KBM-7 (cell line): ENCODE measurements at places on chromosomes 5 and 9.
A peak's percentile ranks its signal among the peaks of the same experiment; 100 is the strongest.

DNA sequence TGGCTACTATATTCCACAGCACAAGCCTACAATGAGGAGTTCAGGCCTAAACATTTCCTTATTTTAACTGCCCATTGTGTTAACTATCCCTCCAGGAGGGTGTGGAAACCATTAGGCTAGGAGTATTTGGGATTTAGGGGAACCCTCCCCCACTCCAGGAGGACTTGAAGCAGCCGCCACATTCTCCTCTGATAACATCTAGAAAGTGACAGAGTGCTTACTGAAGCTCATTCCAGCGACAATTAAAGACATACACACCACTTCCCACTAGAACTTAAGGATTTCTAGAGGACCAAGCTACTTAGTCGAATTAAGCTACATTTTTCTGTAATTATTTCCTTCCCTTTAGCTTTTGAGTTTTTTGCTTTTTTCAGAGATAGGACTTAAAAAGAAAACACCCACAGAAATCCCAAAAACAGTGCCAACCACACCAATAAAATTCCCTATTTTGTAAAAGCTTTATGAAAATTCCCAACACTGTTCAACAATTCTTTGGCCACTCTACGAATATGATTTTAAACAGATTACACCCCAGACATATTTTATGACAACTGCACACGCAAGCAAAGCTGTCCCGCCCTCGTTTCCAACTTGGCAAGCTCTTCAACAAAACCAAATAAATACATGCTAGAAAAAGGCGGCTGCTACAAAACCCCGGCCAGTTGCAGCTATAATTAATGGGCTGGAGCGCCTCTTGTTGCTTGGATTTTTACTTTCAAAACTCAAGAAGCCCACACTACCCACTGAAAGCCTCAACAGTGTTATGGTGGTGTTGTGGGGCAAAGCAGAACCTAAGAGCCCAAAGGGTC lies 4.5 kb downstream of the ROR2 start:
- DNase-seq, result no peak

GRCh38 chr9:97547098-97547829 lies 45.8 kb downstream of the TMOD1 start:
- DNase-seq, result no peak

- no peak for DNase-seq
Observed at GRCh38 chr5:33834334-33834733, 57.5 kb downstream of the ADAMTS12 start.

GRCh38 chr9:27352457-27353165 lies 55.7 kb upstream of the EQTN start:
- DNase-seq, result peak; percentile 59

DNA sequence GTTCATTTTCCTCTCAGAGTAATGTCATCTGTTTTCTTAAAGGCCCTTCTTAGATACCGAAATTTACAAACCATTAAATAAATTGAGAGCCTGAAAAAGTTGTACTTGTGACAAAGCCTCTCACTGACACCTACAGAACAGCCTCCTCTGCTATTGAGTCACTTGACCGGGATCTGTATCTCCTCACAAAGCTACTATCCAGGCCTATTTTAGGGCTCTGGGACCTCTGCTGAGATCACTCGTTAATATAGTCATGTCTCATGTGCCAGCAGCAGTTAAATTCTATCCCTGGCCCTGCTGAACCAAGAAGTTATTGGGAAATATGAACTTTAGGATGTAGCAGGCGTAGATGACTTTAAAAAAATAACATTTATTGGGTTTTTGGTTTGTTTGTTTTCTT lies 31.1 kb downstream of the FBXO38 start:
- DNase-seq, result no peak

DNA sequence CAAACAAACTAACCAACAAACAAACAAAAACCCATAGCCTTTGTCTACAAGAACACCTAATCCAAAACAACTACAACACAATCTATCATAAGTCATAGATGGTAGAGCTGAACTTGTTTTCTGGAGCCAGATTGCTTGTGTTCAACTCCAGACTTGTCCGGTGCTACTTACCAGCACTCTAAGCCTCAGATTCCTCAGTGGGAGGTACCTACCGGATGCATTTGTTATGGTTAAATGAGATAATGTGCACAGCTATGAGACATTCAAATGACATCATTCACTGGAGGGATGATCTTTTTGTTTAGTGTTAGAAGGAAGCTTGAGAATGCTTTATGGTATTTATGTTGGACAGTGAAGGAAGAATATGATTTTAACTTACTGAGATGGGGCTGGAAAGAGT lies 592.9 kb upstream of the C9orf72 start:
- DNase-seq, result no peak

GRCh38 chr9:134389642-134390041 lies 63.4 kb downstream of the RXRA start:
- DNase-seq, result no peak

DNA sequence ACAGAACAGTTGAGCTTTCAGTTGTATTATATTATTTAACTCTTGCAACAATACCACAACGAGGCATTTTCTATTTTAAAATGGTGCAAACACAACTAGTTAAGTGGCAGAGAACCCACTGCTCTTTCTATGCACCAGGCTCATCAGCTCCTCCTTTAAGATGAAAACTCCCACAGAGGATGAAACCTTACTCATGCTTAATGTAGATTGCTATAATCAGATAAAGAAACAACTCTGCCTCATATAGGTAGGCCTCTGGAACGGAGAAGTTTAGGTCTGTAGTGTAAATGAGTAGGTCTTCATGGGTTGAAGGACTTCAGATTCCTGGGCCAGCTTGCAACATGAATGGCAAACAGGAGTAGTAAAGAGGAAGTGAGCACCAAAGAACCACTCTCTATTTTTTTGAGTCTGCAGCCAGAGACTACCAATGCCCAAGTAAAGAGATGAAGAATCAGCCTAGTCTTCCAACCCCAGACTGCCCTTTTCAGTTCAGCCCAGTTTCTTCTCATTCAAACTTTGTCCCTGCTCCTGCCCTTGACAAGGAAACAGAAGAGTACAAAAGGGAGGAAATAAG lies 33.9 kb downstream of the HACD4 start:
- peak; percentile 48 for DNase-seq

DNA sequence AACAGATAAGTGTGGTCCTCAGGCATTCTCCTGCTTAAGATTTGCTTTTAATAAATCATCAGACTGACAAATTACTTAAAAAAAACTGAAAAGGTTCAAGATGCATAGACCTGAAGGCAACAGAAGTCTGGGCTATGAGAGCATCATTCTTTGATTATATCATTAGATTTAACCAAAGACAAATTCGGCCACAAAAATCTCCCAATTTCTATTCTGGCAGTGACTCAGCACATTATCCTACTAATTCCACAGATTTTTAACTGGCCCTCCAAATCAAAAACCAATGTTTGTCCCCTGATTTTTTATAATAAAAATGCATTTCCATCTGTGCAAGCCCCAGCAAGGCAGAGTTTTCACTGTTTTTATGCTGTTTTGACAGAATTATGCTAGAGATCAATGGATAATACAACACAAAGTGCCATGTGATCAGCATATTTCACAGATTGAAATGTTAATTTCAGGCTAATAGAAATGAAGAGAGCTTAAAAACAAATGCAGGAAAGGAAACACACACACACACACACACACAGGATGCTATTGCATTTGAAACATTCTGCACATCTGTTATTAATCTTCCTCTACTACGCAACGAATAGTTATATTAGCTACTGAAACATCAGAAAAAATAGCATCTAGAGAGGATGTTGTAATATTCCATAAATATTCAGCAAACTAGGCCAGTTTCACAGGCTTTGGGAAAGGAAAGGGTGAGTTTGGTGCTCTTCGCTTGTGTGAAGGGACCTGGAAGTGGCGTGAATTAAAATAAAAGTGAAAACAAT lies 177.6 kb upstream of the ST8SIA4 start:
- no peak for DNase-seq

- DNase-seq, result peak; percentile 50
Observed at GRCh38 chr9:130756455-130757152, 63.0 kb downstream of the EXOSC2 start.

DNA sequence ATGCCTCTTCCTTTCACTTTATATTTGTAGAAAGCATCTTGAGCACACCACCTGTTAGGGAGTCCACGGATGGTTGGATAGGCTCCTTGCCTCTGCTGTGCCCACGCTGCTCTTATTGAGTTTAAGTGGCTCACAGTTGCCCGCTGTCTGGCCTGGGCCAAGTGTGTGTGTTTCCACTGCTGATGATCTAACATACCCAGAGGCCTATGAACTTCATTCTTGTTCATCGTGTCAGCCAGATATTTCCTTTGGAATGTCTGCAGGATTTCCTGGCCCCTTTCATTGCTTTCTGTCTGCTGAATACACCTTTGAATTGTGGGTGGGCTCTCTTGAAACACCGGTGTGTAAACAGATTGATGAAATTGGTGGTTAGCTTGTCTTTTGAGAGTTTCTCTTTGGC lies 46.6 kb downstream of the MVB12B start:
- no peak for DNase-seq

GRCh38 chr9:131092548-131093440 lies 3.5 kb upstream of the AIF1L start:
- no peak for DNase-seq

GRCh38 chr9:9045072-9045471 lies 1245.5 kb upstream of the DMAC1 start:
- no peak for DNase-seq

DNA sequence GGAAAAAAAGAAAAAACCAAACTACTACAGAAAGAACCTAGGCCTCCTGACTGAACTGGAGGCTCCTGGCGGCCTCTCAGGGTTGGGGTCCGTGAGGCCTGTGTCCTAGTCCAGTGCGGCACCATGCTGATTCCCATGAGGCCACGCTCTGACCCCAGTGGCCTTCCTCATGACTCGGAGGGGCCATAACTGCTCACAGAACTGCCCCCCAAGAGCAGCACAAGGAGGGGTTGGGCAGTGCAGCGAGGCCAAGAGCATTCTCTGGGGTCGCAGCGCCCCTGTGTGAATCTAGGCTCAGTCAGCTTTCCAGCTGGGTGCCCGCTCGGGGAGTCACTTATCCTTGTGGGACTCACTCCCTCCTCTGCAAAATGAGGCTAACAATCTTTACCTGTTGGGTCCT lies 79.3 kb upstream of the FBXW11 start:
- DNase-seq, result no peak

DNA sequence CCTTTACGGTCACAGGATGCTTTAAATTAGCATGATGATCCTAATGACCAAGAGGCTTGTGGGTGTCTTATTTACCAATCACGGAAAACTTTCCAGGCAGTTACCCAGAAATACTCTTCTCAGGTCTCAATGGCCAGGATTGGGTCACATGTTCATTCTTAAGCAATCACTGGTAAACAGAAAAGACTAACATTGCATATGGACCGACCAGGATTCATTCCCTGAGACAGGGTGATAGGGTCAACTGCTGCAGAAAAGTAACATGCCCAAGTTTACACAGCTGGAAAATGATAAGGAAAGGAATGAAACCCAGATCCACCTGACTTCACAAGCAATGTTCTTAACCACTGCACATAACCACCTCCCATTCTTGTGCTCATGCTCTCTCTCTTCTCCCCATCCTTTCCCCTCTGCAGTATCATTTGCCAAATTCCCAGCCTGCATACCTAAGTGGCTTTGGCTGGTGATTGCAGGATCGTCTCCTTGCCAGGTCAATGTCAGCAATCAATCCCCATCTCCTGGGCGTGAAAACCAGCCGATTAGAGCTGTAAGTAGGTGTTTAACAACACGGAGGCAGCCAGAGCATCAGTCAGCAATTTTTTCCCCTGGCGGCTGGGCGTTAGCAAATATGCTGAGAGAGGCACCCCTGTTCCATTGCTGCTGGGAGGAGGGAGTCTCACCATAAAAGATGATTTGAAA lies 219.4 kb downstream of the NMUR2 start:
- DNase-seq, result no peak

DNA sequence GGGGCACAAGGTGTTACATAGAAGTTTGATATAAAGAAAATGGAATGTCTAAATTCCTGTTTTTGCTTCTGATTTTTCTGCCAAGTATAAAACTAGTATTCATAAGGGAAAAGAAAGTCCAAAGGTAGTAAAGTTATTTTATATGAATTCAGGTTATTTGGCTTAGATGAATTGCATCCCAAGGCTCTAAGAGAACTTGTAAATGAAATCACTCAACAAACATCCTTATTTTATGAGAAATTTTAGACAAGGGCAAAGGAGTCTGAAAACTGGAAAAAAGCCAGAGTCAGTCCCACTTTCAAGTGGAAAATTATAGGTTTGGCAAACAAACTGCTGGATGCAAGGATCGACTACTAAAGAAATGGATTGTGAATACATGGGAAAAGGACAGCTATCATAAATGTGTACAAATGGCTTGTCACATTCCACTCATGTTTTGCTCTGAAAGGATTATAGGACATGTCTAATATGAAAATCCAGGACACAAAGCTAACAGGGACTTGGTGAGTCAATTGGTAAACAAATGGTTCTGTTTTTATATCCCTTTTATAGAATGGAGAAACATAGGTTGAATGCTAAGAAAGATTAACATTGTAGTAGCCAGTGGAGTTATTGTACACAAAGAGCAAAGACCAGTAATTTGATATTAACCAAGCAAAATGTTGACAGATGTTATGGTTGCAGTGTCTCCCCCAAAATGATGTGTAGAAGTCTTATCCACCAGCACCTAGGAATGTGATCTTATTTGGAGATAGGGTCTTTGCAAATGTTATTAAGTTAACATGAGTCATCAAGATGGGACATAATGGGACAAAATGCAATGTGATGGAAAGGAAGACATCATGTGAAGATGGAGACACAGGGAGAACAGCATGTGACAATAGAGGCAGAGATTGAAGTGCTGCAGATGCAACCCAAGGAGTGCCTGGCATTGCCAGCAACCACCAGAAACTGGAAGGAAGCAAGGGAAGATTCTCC lies 495.7 kb downstream of the TLE1 start:
- no peak for DNase-seq

DNA sequence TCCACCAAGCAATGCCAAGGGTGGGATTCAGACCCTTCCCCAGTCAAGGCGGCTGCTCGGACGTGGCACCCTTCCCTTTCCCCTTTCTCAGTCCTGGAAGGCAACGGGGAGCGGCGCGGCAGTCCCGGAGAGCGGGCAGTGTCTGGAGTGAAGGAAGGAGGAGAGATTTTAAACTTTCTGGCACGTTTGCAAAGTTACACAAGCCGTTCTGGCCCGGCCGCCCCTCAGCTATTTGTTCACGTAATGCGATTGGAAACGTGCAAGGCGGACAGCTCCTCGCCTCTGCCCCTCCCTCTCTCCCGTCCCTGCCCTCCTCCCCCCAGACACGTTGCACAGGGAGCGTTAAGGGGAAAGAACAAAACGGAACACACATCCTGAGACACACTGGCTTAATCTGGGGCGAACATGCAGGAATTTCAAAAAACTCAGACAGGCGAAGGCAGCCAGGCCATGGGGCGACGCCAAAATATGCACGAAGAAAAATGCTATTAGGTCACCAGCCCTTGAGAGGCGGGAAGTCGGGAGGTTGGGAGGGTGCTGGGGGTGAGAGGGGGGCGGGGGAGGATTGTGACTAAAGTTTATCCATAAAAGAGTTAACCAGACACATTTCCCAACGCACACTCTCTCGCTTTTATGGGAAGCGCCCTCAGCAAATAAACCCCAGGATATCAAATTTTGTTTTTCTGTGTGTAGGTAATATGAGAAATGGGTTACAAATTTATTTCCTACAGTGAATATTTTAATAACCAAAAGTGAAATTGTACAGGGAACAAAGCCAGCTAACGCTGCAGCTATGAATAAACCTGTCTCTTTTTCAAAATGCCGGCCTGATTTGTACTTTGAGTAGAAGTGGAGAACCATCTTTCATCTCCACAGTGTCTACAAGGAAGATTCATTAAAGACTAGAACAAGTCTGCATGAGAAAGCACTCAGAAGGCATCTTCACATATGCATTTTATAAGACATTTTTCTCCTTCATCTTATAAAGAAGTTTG lies at the start of gene LOX:
LOX (minus strand) TSS at position 144 of the 995 bp plus-strand sequence. CDS start 274 bp downstream, outside the sequence.
- DNase-seq, result peak; percentile 82
